Myometrial cell (primary cell): ENCODE measurements at places on chromosomes 4 and X. TPM values are rescaled to one million over a fixed set of nuclear protein-coding genes. Genes with fewer than 3 reads are reported as not detected.

LRCH2 gene
- 5.3 and 6.1 TPM in 2 replicates for total RNA-seq

CSAG3 gene
- not detected in 2 replicates for total RNA-seq

POLN gene
- total RNA-seq, result under 0.01 and 0.18 TPM in 2 replicates

ARX gene
- not detected in 2 replicates for total RNA-seq

ERAS gene
- not detected in 2 replicates for total RNA-seq

TCEAL7 gene
- 43.2 and 54.9 TPM in 2 replicates for total RNA-seq

PPARGC1A gene
- under 0.01 TPM in 1 of 2 replicates, not detected in the other for total RNA-seq

CACNA1F gene
- not detected in 2 replicates for total RNA-seq

PRKG2 gene
- 1.4 and 4.6 TPM in 2 replicates for total RNA-seq

ITGB1BP2 gene
- 0.71 and 1.2 TPM in 2 replicates for total RNA-seq

DDX60 gene
- total RNA-seq, result 9.0 and 9.2 TPM in 2 replicates

CTAG1B gene
- total RNA-seq, result not detected in 2 replicates

SMR3B gene
- not detected in 2 replicates for total RNA-seq

TMEM192 gene
- total RNA-seq, result 9.9 and 11.0 TPM in 2 replicates

SHISA3 gene
- 2.6 and 2.8 TPM in 2 replicates for total RNA-seq

CT45A1 gene
- not detected in 2 replicates for total RNA-seq

CT45A5 gene
- not detected in 2 replicates for total RNA-seq

CD38 gene
- total RNA-seq, result not detected in 2 replicates

CDX4 gene
- not detected in 2 replicates for total RNA-seq

PNMA6A gene
- 2.3 TPM in 2 replicates for total RNA-seq

MYOZ2 gene
- not detected in 2 replicates for total RNA-seq
